ENCODE measurements at places on chromosomes 6 and 20.

- no peak for DNase-seq
Measured at GRCh38 chr20:3380228-3381070, 27.0 kb downstream of the DNAAF9 start.

DNA sequence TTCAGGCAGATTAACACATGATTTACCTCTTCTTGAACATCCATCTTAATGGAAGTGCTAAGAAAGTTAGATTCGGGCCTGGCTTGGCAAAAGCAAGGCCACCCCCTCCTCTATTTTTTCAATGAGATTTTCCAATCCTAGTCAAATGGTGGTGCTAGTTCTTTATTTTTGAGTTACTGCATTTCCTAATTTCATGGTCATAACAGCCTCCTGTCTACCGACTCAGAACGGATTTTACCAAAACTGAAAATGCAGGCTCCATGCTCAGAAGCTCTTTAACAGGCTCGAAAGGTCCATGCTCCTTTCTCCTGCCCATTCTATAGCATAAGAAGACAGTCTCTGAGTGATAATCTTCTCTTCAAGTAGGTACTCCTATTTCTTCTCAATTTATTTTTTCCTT lies 117.2 kb upstream of the ESR1 start:
- no peak for DNase-seq

- no peak for DNase-seq
Measured at GRCh38 chr6:56238352-56238751, 9.0 kb downstream of the COL21A1 start.

DNA sequence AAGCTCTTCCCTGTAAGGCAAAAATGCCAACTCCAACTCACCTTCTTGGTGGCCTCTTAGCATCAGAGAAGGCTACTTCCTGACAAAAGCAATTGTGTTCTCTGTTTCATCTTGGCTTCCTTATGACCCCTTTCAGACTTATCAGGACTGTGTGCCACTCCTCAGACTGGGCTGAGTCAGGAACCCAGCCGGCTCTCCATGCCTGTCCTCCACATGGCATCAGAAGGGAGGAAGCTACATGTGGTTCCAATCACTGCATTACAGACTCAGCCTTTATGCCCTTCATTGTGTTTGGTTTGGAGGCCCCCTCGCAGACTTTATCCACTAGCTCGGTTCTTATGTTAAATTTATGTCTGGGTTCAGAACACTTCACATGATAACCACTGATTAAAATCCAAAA lies 142.5 kb downstream of the SLC24A3 start:
- no peak for DNase-seq
